Chondrocyte (in vitro differentiated cells): ENCODE measurements at places on chromosomes 4 and X. TPM values are rescaled to one million over a fixed set of nuclear protein-coding genes. Genes with fewer than 3 reads are reported as not detected.

Gene ABCD1
- total RNA-seq, result 19.0 to 25.4 TPM (median 20.3 TPM) in 3 replicates

Gene ATP6AP1
- total RNA-seq, result 132 to 139 TPM (median 136 TPM) in 3 replicates

Gene LUZP4
- not detected in 3 replicates for total RNA-seq

Gene MAOA
- 0.46 to 4.0 TPM (median 3.4 TPM) in 3 replicates for total RNA-seq

Gene SCML1
- total RNA-seq, result 8.4 to 9.4 TPM (median 8.7 TPM) in 3 replicates

Gene GLOD5
- total RNA-seq, result not detected in 3 replicates
